ENCODE measurements at places on chromosomes 2 and 18.

DNA sequence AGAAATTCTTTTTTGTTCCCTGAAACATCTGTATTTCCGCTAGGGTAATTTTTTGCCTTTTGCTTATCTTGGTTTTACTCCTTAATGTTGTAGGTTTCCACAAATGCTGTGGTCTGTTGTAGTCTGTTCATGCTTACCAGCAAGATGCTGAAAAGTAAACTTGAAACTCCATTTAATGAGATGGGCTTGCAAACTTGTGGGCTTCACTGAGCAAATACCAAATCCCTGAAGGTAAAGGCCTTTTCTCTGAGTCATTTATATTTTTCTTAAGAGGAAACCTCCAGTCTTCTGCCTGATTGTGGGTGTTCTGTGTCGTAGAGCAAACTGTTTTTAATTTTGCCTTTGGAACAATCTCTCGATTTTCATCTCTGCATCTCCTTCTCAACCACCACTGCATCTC, 9.3 kb downstream of the SP140 start:
- no peak for DNase-seq

- DNase-seq = no peak
Measured at GRCh38 chr18:2336690-2337392, 234.5 kb downstream of the METTL4 start.

GRCh38 chr2:25816249-25816648, 62.0 kb downstream of the ASXL2 start:
- DNase-seq = no peak

DNA sequence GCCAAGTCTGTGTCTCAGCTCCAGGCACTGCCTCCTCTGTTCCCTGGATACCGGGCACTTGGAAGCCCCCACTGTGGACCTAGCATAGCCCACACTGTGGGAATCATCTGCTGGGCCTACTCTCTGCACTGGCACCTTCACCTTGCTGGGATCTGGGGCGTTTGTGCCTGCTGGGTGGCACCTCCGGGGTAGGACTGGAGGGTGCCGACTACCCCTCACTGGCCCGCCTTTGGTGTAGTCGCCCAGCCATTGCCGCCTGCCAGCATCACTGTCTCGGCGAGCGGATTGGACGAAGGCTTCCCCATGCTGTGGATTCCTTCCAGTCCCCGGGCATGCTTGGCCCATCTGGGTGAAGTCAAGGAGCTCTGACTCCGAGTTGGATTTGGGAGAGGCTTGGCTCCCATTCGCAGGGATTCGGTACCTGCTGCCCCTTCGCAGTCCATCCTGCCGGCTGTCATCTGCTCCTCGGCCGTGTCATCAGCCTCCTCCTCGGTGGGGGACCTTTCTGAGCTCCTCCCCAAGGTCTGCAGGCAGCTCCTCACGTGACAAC, 180.6 kb upstream of the HDAC4 start:
- DNase-seq = no peak

- DNase-seq = no peak
Measured at GRCh38 chr18:35059280-35059927, 18.2 kb downstream of the MAPRE2 start.

DNA sequence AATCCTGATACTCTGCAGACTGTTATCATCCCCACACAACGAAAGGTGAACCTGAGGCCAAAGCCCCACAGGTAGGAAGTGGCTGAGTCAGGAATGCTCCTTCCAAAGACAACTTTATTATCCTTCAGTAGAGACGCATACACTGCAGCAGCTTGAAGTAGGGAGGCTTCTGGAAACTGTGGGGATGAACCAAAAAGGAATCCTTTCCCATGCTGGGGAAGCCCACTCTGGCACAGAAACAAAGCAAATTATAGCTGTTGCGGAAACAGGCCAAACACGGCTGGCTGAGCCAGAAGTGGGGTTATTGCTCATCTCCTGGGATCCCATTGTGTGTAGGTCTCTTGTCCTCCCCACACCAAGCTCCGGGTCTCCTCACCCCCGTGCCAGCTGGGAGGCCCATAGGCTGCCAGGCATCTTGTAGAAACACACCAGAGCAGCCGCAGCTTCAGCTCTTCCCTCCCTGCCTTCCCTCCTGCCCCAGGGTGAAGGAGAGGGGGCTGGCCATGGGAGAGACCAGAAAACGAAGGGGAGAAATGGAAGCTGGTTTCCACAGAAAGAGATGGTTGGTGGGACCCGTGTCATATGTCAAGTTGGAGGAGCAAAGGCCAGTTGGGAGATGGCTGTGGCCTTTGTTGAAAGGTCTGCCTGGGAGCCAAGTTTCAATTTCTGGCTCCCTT, 176.9 kb upstream of the NABP1 start:
- DNase-seq = no peak

DNA sequence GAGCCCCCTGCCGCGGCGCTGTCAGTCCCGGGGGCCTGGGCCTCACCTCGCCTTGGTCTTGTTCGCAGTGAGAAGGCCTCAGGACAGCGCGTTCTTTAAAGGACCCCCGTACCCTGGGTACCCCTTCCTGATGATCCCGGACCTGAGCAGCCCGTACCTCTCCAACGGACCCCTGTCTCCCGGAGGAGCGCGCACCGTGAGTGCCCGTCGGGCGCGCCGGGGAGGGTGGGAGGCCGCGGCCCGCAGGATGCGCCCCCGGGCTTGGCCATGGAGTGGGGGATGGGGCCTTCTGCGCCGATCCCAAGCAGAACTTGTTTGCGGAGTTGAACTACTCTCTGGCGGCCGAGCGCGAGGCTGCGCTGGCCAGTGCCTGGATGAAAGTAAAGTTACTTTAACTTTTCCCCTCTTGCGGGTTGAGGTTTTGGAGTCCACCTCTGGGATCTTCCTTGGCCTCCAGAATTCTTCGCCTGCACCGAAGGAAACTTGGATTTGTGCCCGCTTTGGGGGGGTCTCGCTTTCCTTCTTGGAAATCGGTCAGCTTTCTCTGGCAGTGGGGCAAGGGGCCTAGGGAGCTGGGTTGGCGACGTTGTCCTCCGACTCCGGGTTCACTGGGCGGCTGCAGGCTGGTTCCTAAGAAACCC, 1.2 kb downstream of the TCF7L1 start:
- no peak for DNase-seq

GRCh38 chr2:71687412-71687811, 234.1 kb downstream of the DYSF start:
- DNase-seq = no peak

DNA sequence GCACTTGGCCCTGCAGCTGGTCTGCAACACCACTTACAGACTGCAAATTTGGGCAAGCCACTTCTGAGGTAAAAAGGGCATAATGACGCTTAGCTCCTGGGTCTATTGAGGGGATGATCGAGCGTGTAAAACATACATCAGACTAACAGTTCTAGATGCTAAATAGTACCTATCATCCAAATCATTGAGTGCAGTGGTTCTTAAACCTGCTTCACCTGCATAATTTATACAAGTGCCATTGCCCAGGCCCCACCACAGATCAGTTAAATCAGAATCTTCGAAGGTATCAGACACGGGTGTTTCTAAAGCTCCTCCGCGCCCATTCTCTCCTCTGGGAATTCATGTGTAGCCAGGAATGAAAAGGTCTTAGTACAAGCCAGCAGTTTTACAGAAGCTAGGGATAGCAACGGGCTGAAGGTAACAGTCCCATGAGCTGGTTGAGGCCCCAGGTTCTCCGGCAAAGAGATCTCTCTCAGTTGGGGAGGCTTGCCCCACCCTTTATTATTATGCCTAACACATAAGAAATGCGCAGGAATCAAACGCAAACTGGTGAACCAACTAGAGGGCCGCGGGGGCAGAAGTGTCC, 737 bp upstream of the RNF181 start:
- no peak for DNase-seq

DNA sequence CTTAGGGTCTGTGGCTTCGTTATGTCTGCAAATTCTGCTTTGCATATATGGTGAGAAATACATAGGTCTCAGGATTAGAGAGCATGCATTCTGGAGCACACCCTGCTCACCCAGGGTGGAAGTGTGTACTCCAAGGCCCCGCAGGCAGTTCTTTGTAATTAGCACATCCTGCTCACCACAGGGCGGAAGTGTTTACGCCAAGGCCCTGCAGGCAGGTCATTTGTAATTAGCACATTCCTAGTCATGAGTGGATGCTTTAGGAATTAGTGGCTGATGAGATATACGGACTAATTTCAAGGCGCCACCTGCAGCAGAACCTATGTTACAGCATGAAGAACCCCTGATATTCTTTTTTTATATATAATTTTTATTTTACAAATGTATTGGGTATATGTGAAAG, 4.2 kb downstream of the ALLC start:
- DNase-seq = no peak

GRCh38 chr2:32671885-32672533, 44.2 kb downstream of the TTC27 start:
- no peak for DNase-seq

- DNase-seq = no peak
Measured at GRCh38 chr2:159620796-159621195, 4.4 kb upstream of the BAZ2B start.

- no peak for DNase-seq
Measured at GRCh38 chr2:134144651-134145050, 109.2 kb upstream of the MGAT5 start.

- no peak for DNase-seq
Measured at GRCh38 chr2:67057901-67058703, 339.0 kb upstream of the ETAA1 start.

DNA sequence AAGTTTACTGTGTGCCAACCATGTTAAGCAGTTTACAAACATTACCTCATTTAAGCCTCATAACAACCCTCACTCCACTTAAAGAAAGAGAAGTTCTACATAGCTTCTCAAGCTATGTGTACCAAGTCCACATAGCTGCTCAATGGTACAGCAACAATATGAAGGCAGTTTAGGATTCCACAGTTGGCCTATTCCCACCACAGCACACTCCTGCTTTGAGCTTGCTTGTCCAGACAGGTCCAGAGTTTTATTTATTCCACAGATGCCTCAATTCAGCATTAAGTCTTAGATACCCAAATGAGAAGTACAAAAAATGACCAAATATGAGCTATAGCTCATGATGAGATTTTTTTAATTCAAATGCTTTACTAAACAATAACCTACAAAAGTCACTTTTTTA, 24.8 kb downstream of the NPHP1 start:
- no peak for DNase-seq

GRCh38 chr2:204977914-204978313, 432.6 kb downstream of the PARD3B start:
- DNase-seq = no peak

- no peak for DNase-seq
Measured at GRCh38 chr18:4847056-4847455, 350.0 kb downstream of the AKAIN1 start.

- no peak for DNase-seq
Measured at GRCh38 chr18:35378574-35378896, 1.4 kb upstream of the ZNF396 start.

- no peak for DNase-seq
Measured at GRCh38 chr2:147844697-147845410, at the start of gene ACVR2A. Gene ACVR2A (plus strand): TSS chr2:147845029. CDS start chr2:147845153, 124 bp downstream.

GRCh38 chr2:61438670-61439069, 32.2 kb downstream of the USP34 start:
- no peak for DNase-seq

GRCh38 chr2:207921606-207922005, 103.7 kb downstream of the PLEKHM3 start:
- DNase-seq = no peak

DNA sequence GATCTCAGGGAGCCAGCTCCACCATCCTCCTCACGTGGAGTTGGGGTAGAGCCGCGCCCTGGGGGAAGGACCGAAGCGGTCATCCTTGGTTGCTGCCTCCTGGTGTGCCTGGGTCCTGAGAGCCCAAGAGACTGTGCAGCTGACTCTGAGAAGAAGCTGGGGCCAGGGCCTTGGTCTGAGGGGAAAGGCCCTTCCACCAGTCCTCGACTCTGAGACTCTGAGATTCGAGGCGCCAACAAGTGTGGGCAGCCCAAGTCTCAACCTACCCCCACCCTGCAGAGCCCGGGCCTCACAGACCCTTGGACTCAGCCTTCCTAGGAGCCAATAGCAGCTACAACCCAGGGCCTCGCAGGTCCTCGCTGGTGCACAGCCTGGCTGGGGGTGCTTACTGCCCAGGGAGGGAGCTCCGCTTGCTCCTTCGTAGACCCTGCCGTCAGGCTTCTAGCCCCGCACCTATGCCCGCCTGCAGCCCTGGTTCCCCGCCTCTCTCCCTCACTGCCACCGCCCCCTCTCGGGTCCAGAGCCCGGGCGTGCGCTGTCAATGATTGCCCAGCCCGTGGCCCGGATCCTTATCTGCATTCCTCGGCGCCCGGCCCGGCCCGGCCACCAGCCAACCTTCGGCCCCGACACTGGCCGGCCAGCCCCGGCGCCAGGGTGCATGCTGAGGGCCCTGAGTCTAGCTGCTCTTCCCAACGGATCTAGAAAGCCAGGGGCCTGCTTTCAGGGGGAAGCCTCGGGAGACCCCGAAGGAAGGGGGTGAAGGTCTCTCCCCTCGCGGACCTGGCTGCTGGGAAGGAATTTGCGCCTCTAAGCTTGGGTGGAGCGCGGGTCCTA, 2.0 kb downstream of the IHH start:
- no peak for DNase-seq

- peak; percentile 38 for DNase-seq
Measured at GRCh38 chr2:218648088-218648786, 11.2 kb downstream of the ZNF142 start.

DNA sequence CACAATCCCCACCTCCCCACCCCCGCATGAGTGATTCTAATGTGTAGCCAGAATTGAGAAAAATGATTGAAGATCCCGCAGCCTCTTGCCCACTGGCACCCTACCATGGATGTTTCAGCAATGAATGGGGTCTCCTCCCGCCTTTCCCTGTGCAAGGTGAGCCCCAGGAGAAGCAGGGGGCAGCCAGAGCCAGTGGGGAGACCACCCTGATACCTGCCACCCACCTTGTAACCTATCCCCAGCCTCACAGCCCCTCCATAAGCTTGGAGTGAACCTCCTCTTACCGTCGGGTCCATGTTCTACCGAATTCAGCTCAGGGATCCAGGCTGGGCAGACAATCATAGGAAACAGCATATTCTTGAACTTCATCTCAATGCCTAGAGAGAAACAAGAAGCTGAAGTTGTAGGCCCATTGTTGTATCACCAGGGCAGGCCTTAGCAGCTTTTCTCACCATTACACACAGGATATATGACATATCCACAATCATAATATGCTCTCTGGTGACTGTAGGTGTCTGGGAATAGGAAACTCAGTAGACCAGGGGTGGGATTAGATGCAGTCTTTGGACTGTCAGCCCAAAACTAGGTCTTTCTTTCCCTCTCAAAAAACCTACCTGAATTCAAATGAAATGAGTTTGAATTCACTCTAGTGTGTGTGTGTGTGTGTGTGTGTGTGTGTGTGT, 30.9 kb downstream of the XDH start:
- DNase-seq = no peak

DNA sequence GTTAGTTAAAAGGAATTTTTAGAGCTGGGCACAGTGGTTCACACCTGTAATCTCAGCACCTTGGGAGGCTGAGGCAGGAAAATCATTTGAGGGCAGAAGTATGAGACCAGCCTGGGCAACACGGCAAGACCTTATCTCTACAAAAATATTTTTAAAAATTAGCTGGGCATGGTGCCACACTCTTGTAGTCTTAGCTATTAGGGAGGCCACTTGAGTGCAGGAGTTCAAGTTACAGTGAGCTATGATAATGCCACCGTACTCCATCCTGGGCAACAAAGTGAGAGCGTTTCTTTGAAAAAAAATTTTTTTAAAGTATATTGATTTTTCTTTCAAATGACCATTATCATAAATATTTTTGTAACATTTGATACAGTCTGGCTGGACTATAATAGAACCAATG, 93.6 kb upstream of the FAM117B start:
- no peak for DNase-seq
